ENCODE measurements at places on chromosomes 2 and 18.

DNA sequence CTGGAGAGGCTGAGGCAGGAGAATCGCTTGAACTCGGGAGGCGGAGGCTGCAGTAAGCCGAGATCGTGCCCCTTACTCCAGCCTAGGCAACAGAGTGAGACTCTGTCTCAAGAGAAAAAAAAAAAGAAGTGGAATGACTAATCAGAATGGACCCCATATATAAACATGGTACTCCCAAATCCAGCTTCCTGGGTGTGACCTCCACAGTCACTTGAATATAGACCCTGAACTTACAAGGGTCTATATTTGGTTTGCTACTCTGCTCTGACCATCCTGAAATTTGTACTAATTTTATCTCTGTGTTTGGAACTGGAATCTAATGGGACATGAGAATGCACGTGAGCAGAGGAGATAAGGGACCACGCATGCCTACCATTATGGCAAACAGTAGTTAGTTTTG lies 275.0 kb downstream of the TNS1 start:
- DNase-seq = no peak

GRCh38 chr2:20196657-20197161 lies 28.2 kb downstream of the SDC1 start:
- no peak for DNase-seq

- no peak for DNase-seq
Measured at GRCh38 chr2:28160986-28161425, 231.7 kb upstream of the FOSL2 start.

DNA sequence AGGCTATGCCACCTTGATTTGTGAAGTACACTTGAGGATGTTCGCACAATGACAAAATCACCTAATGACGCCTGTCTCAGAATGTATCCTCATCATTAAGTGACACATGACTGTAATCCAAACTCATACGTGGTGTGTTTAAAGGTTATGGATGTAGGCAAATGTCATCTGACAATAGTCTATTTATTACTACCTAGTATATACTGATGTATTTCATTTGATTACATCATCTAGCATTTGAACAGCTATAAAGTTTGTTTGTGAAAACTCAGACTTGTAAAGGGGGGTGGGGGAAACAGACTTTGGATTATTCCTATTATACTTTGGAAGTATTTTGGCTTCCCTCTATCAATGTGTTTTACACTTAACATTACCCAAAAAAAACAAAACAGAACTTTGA lies 129.9 kb downstream of the TANC1 start:
- DNase-seq = no peak

DNA sequence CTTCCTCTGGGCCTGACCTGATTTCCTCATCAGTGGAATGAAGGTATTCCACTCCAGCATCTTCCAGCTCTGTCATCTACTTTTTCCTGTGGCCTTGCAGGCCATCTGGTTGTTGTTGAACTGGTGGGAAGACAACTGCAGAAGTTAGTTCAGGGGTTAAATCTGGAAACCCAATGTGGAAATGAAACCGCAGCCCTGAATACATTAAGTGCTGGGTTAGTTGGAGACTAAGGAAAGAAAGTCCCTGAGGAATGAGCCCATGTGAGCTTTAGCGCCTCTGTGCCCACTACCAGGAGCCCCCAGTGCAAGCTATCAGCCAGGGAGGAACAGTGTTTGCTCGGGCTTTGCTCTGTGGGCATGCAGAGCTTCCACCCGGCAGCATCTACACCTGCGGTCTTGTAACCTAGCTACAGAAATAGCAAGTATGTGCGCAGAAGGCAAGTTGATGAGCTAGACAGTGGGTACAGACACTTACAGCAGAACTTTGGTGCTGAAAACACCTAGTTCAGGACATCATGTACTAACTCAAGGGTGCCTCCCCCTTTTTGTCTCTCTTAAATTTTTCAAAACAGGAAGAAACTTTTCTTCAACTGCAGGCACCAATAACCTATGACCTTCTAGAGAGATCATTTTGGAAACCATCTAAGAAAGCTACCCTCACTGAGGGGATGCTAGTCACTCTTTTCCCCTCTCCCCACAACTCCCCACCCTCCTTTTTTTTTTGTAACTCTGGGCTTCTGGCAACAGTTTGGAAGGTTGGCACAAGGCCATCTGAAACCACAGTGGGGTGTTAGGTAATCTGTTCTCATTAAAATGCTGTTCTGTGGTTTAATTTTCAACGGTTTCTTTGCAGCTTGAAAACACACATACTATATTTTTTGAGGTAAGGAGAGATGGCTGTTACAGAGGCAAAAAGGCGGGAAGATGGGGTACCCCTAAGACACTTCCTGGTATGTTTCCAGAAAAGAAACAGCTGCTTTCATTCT lies 18.3 kb upstream of the CXCR4 start:
- DNase-seq = peak; percentile 69

DNA sequence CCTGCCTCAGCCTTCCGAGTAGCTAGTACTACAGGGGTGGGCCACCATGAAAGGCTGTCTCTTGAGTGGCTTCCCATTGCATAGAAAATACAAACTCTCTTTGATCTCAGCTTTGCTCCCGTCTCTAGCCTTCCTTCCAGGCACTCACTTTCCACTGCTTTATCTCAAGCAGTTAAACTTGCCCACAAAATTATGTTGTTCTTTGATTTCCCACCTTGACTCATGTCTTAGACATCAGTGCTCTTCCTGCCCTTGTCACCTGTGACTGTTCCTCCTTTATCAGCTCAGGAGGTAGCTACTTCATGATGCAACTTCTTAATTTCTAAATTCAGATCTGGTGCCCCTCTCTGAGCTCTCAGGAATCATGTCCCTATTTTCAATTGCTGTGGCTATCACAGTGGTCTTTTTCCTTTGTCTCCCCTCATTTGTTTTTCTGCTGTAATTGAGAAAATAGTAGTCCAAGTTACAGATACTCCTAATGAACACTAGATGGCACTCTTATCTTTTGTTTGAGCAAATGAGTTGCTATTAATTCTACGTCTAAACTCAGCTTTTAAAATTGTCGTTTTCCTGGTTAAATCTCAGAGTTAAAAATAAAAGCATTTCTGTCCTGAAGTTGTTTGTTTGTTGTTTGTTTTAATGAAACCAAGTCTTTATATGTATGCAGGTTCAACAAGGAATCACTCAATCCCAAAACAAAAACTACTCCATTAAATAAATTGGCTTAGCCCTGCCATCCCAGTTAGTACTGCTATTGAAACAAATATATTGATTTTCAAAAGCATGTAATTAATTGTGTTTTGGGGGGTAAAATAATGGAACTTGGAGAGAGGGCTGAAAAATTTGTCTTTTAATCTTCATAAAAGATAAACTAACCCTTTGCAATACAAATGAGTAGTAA lies 46.9 kb upstream of the GREB1L start:
- peak; percentile 6 for DNase-seq

All from GM06990 (cell line).